Esophagus mucosa (tissue), 1 donor: ENCODE measurements at places on chromosomes 4 and X.

DNA sequence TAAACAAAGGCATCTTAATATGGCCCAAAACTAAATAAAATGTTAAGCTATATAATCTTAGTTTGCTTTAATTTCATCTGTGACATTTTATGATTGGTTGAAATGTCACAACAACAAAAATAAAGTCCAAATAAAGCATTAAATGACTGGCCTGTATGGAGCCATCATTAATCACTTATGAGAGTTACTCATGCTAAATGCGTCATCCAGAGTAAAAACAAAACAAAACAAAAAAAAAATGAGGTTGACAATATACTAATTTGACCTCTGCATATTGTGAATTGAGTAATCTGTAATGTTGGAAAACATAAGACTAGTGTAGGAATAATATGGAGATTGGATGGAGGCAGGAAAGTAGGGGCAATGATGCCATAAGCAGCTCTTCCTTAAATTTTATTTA lies 139.7 kb downstream of the MAPK10 start:
- ATAC-seq, result peak; percentile 46

DNA sequence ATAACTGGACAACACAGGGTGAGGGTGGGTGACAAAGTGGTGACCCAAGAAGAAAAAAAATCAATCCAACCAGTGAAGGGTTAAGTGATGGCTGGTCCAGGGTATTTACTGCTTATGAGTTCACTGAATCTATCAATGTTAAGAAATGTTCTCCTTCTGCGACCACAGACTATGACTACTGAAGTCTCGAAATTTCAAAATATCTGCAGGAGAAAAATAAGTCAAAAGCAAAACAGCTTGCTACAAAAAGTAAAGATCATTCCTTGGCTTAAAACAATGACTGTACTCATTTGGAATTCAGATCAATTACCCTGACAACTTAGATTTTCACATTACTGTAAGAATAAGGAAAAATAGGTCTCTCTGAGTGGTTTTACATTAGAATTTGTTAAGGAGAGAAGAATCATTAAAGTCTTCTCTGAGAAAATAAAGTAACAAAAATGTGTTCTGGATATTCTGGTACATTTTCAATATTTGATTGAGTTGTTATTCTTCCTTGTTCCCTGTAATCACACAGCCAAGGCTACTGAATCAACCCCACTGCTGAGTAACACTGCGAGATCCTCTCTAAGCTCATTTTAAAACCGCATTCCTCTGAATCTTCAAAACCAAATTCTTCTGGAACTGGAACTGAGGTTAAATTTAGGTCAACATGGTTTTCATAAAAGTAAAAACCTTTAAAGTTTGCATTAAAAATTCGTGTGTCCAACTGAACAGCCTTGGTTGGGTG lies 22.7 kb downstream of the SMPX start:
- no peak for ATAC-seq

GRCh38 chr4:102438396-102439235 lies 62.5 kb upstream of the NFKB1 start:
- ATAC-seq, result no peak

GRCh38 chrX:131778269-131779218 lies 234.7 kb downstream of the OR13H1 start:
- peak; percentile 87 for ATAC-seq

DNA sequence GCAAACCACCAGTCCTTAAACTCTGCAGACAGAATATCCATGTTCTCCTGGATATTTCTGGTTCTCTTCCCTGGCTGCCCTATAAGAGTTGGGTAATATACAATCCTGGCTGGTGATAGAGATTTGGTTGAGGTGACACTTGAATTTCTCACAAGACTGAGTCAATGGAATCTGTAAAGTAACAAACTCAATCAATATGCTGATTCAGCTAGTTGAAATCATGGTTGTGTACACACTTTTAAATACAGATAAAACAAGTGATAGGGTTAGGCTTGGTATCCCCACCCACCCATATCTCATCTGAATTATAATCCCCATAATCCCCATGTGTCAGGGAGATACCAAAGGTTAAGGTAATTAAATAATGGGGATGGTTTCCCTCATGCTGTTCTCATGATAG lies 349.2 kb upstream of the MAD2L1 start:
- ATAC-seq, result no peak

DNA sequence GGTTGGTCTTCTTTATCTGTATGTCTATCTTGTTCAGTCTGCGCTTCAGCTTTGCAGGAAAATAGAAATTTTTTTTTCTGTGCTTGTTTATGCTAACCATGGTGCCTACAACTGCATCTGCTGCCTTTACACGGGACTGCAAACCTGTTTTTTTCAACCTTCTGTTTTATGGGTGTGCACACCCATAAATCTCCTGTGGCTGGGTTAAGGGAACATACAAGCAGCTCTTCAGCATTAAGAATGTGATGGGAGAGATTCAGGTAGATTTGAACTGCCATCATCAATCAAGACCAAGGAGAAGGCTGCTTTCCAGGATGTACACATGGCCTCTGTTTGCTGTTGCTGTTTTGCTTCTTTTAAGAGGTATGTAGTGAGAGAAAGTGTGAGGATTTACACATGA lies 502.9 kb downstream of the ANKRD50 start:
- no peak for ATAC-seq

- peak; percentile 81 for ATAC-seq
These were observed 666.0 kb downstream of the GRID2 start for GRCh38 chr4:92969650-92970379.

GRCh38 chr4:3467601-3468031 lies 4.5 kb downstream of the DOK7 start:
- ATAC-seq, result no peak

DNA sequence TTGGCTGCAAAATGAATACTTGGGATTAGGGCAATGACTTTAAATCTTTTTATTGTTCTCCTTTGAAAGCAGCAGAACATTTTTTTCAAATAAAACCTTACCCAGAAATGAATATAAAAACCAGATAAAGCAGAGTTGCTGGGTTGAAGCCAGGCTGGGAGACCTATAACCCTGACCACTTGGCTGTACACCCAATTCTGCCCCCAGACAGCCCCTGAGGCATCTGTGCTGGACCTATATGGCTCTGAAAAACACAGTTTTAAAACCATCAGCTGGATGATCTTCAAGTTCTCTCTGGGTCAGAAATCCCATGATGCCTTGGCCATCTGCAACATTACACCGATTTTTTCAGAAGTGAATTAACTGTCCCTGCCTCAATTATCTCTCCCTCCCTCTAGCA lies 23.7 kb upstream of the GLRA2 start:
- ATAC-seq, result no peak

DNA sequence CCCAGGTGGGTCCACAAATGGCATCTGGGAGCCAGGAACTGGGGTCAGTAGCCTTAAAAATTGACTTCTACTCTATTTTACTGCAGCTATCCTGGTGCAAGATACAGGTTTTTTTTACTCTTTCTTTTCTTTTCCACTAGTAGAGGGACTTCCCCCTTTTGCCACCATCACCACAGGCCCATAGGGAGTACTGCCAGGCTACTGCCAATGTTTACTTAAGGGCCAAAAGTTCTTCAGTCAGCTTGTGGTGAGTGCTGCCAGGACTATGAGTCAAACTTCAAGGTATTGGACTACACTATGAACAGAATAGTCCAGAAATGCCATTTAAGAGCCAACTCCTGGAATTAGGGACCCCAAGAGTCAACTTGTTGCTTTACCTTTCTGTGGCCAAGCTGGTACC lies 94.7 kb downstream of the EDA2R start:
- no peak for ATAC-seq

GRCh38 chrX:38080808-38081207 lies 74.5 kb downstream of the SYTL5 start:
- ATAC-seq, result no peak

DNA sequence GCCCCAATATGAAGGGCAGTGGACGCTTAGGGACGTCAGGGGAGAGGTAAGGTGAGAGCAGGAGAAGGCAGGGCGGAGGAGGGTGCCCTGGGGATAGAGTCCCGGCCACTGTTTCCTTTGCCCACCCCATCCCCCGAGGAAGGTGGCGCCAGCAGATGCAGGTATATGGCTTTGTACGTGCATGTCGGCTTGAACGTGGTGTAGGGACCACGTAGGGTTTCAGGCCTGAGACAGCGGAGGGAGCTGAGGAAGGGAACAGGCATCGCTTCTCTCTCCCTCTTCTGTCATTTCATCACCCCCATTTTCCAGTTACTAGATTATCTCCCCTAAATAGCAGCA lies 97.9 kb downstream of the PHKA2 start:
- ATAC-seq, result no peak

GRCh38 chr4:53156896-53157295 lies 209.0 kb downstream of the SCFD2 start:
- no peak for ATAC-seq
